ENCODE measurements at places on chromosomes 6 and 20. TPM values are rescaled to one million over a fixed set of nuclear protein-coding genes. Genes with fewer than 3 reads are reported as not detected.

Gene MYLK4
- 0.97 TPM for total RNA-seq

- DNase-seq, result no peak
Measured at GRCh38 chr6:41181566-41181965, 18.6 kb upstream of the TREM2 start.

Gene HUS1B
- 2.7 TPM for total RNA-seq

GRCh38 chr6:44932651-44933091 is 395.5 kb upstream of the RUNX2 start:
- DNase-seq, result no peak

GRCh38 chr6:157261606-157262005 is 61.7 kb downstream of the TMEM242 start:
- no peak for DNase-seq

DNA sequence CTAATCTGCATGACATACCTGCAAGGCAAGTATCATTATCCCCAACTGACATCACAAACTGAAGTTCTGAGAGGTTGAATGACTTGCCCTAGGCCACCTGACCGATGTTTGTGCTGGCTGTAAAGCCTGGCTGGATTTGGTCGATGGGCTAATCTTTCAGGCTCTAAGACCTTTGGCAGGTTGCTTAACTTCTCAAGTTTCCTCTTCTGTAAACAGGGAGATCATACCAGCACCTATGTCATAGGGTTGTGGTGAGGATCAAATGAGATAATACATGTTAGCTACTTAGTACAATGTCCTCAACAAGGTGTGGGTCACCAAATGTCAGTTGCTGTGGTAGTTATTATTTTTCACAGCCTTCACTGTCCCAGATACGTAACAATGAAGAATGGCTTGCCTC is 14.2 kb downstream of the ANKRD66 start:
- no peak for DNase-seq

- DNase-seq, result no peak
Measured at GRCh38 chr20:62739581-62740285, 31.1 kb downstream of the NTSR1 start.

GRCh38 chr6:130514712-130515111 is 148.9 kb downstream of the TMEM200A start:
- no peak for DNase-seq

Gene WFDC10B
- not detected for total RNA-seq

DNA sequence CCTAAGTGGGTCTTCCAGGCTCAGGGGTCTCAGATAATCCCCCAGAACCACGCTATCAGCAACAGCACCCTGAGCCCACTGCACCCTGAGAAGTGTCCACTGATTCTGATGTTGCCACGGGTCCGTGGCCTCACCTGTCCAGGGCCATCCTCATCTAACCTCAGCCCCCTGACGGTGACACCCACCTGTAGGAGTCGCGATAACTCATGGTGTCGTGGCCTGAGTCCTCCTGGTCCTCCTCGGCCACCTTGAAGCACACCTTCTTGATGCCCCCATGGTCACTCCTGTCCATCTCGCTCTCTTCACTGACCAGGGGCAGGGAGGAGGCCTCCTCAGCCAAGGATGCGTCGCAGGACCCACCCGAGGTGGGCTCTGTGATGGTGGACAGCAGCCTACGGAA is 182.1 kb downstream of the PREX1 start:
- DNase-seq, result no peak

DNA sequence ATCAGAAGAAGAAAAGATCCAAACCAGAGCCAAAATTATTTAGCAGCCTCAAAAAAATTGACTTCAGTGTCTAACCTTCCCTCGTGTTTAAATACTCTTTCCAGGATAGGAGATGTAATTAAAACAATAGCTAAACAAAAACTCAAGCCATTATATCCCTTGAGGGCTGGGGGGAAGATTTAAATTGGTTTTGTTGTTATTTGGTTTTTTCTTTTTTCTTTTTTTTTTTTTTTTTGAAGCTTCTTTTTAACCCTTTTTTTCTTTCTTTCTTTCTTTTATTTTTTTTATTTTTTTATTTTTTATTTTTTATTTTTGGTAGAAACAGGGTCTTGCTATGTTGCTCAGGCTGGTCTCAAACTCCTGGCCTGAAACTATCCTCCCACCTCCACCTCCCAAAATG is 269.0 kb downstream of the KHDC1L start:
- DNase-seq, result no peak

DNA sequence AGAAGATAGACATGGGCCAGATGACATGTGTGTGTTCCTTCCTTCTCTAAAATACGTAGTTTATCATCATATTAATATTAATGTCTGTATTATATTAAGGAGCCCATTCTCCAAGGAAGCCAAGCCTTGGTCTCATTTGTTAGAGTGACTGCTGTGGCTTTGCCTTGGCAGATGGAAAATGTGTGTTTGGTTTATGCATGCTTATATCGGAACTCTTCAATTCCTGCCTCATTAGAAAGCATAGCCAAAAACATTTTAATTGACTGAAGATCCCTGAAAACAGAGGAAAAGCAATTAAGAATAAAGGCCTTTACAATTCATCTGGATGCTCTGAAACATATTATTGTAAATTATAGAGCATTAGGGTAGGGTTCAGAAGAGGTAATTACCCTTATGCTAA is 106.4 kb downstream of the COL9A1 start:
- no peak for DNase-seq

DNA sequence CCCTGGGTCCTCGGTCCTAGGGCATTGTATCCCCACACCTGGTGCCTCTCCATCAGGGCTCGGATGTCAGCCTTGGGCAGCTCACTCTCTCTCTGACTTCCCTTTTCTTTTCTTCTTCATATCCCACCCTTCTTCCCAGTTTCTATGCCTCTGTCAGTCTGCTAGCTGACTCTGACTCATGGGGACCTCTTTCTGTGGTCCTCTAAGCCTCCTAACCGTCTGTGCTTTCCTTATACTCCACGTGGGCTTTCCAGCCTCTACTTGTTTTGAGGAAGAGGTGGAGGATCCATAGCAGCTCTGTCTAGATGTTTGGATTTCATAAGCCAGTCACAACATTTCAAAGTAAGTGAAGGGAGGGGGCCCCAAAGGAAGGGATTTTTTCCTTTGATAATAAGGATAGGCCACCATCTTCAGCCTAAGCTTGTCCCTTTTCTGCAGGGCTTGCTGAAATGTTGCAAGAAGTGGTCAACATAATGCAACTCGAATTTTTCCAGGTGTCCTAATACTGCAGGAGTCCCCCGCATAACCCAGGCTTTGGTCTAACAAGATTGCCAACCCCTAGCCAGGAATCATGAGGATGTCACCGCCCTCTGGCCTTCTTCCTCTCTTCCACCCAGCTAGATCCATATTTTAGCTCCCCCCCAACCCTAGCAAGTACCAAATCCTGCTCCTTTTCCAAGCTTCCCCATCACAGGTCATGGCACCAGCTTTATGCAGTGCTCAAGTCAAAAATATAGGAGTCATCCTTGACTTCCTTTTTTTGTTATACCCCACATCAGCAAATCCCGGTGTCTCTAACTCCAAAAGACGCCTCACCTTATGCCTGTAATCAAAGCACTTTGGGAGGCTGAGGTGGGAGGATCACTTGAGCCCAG is 8.7 kb upstream of the PLTP start:
- DNase-seq, result no peak

DNA sequence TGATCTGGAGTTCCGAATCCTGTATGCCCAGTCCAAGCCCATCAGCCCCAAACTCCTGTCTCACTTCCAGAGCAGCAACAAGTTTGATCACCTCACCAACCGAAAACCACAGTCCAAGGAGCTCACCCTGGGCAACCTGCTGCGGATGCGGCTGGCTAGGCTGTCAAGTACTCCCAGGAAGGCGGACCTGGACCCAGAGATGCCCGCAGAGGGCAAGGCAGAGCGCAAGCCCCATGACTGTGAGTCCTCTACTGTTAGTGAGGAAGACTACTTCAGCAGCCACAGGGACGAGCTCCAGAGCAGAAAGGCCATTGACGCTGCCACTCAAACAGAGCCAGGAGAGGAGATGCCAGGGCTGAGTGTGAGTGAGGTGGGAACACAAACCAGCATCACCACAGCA is 10.5 kb upstream of the DHX35 start:
- no peak for DNase-seq

- DNase-seq, result no peak
Measured at GRCh38 chr6:111353912-111354462, 129.0 kb downstream of the REV3L start.

- no peak for DNase-seq
Measured at GRCh38 chr6:144195671-144196270, 45.5 kb downstream of the STX11 start.

DNA sequence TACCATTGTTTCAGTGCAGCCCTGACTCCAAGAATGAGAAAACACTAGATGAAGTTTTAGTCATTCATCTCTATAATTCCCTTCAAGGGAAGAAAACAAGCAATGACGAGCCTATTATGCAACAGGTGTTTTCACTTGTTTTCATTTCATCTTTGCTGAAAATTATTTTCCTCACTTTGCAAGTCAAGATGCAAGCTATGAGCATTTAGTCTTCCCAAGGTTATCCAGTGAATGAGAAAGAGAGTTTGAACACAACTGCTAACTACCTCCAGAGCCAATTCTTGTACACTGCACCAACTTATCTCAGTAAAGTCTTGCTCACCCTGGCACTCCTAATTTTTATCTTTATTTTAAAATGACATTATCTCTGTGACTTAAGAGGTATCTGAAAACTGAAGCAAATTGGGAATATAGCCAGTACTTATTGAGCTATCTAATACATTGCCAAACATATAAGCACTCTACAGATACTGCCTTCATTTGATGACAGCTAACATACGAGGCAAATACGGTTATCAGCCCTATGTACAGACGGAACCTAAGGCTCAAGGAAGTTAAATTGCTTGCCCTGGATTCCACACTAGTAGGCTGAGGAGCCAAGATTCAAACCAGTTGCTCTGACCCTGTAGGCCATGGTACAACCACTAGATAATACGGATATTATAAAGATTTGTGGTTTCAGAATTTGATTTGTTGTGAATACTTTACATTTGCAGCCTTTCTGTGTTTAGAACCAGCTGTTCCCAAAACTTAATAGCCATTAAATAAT is 36.8 kb downstream of the MOXD1 start:
- no peak for DNase-seq

DNA sequence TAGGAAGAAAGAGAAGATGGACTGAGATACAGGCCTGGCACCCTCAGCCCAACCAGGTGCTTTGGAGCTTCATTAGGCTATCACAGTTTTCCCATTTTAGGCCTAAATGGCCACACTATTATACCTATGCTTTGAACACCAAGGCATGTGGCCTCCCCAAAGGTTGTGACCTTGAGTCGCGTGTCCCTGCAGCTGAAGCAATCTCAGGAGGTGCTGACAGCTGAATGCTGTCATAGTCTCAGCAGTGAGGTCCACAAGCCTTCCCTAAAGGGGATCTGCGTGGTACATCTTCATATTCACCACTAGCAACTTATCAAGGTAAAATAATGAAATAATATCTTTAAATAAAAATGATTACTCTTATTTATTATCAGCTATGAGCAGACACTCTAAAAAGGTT is 707.9 kb upstream of the NRSN1 start:
- DNase-seq, result no peak

DNA sequence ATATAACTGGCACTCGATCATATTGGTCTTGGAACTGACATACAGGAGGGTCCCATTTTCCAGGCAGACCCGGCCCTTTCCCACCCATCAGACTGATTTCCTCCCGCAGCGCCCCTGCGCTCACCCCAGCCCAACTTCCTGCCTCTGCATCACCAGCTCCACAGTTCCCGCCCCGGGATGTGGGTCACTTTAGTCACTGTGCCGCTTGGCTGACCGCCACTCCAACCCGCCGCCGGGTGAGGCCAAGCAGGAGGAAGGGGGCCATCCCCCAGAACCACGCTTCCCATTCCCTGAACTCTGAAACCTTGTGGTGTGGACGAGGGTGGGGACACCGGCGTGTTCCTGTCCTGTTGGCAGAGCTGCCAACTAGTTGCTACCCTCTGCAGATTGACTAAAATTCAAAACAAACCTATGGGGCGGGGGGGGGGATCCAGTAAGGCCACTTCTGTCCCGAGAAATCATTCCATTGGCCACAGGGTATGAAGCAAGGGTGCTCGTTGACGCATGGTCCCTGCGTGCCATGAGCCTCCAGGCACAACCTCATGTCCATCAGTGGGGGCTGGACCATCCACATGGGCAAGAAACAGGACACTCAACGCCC is 12.3 kb downstream of the TGM2 start:
- peak; percentile 38 for DNase-seq

DNA sequence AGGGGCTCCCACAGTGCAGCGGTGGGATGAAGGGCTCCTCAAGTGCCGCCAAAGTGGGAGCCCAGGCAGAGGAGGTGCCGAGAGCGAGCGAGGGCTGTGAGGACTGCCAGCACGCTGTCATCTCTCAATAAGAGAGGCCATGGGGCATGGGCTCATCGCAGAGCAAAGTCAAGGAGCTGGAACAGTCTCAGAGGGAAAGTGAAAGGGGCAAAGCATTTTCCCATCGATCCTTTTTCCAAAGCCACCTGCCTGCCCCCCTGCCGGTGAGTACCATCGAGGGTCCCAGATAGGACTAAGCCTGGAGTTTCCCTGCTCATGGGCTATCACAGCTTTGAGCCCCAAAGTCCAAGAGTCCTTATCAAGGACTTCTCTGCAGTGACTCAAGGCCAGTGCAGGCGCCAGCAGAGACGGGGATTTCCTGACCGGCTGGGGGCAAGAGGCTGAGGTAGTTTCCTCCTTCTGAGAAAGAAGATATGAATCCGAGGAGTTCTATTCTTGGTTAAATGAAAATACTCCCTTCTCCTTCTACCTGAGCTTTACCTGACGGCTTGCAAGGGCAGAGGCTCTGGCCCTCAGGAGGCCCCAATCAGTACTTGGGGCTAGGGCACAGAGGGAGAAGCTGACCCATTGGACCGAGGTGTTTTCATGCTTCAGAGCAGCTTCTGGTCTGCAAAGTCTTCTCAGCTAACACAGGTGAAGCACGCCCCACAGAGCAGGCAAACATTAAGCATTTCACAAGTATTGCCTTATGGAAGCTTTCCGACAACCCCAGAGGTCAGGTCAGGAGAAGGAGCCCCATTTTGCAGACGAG is 22.6 kb downstream of the ETV7 start:
- DNase-seq, result no peak

Gene UTRN
- total RNA-seq, result 148 TPM

DNA sequence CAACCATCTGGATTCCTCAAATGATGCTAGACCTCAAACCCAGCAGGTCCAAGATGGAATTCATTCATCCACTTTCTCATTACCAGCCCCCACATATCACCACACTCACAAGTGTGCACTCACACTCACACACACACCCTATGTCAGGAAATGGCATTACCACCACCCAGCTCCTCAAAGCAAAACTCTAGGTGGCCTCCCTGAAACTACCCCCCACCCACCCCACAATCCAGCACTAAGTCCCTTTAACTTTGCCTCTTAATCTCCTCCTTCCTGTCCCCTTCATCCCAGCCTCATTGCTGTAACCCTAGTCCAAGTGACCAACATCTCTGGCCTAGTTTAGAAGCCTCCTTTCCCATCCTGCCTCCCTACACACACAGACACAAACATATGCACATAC is 109.4 kb downstream of the TNFAIP3 start:
- no peak for DNase-seq

Gene PHACTR2
- 76.9 TPM for total RNA-seq

- DNase-seq, result no peak
Measured at GRCh38 chr20:37151529-37151928, 27.6 kb upstream of the RPN2 start.

- no peak for DNase-seq
Measured at GRCh38 chr6:158605266-158605878, 39.2 kb downstream of the DYNLT1 start.

Gene BHLHE23
- total RNA-seq, result not detected

Gene SIRPD
- not detected for total RNA-seq

GRCh38 chr6:49299279-49299678 is 163.8 kb downstream of the MMUT start:
- DNase-seq, result no peak

Data from esophagus squamous epithelium (tissue), 5 donors.